ENCODE measurements at places on chromosomes 6 and 20. TPM values are rescaled to one million over a fixed set of nuclear protein-coding genes. Genes with fewer than 3 reads are reported as not detected.

Gene RIPPLY2
- not detected for total RNA-seq

Gene TPBG
- not detected for total RNA-seq

Gene BMP7
- total RNA-seq = not detected

Gene CDH4
- not detected for total RNA-seq

Gene TMC2
- total RNA-seq = not detected

Gene GLP1R
- total RNA-seq = not detected

Gene NTSR1
- not detected for total RNA-seq

Gene PKHD1
- not detected for total RNA-seq

Gene SNRNP48
- total RNA-seq = 22.9 TPM

DNA sequence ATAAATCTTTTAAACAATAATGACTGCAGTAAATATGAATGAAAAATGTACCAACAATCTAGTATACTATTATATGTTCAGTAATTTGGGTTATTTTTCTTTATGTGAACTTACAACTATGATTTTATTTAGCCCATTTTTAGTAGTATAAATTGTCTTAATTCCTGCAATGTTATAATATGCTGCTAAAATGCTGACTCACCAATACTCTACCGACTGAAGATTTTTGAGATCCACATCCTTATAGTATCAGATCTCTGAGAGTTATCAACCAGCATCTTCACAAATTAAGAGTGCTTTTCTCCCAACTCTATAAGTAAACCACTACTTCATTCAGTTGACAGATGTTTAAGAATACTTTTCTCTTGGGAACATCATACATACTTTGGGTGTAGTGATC lies 16.6 kb downstream of the CDC40 start:
- DNase-seq = no peak
- H3K4me1 ChIP-seq = peaks cover 9% of the 10 kb centered on the region
- H3K36me3 ChIP-seq = peaks cover 12% of the 10 kb centered on the region
- H3K27ac ChIP-seq = no peak overlapping the region
- no peak overlapping the region for H3K4me3 ChIP-seq

GRCh38 chr20:19275038-19275629 lies 62.7 kb downstream of the SLC24A3 start:
- H3K36me3 ChIP-seq = no peaks in the 10 kb centered on the region
- H3K27me3 ChIP-seq = no peaks in the 10 kb centered on the region
- DNase-seq = no peak
- H3K27ac ChIP-seq = no peak overlapping the region
- no peaks in the 10 kb centered on the region for H3K4me1 ChIP-seq

- H3K4me1 ChIP-seq = no peaks in the 10 kb centered on the region
- H3K27ac ChIP-seq = no peak overlapping the region
- no peak for DNase-seq
- H3K27me3 ChIP-seq = no peaks in the 10 kb centered on the region
- H3K4me3 ChIP-seq = no peak overlapping the region
Measured at GRCh38 chr20:6829510-6830116, 62.1 kb downstream of the BMP2 start.

- H3K27me3 ChIP-seq = no peaks in the 10 kb centered on the region
- H3K4me3 ChIP-seq = no peak overlapping the region
- no peak for DNase-seq
Measured at GRCh38 chr20:60298647-60299046, 340.4 kb downstream of the CDH26 start.

DNA sequence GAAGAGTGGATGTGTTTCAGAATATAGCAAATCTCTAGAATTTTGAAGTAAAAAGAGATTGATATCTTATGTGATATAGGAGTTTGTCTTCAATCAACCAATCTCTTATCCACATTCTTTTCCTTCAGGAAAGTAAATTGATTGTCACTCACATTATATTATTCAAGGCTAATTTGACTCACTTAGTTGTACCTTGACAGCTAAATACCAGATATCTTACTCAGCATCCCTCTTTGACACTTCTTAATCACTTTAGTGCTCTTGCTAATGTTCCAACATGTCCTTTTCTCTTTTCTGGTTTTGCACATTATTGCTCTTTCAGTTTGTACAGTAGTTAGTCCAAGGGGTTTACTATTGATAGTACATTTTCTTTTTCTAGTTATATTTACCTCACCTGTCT lies 286.9 kb upstream of the PTCHD4 start:
- no peaks in the 10 kb centered on the region for H3K27me3 ChIP-seq
- no peaks in the 10 kb centered on the region for H3K36me3 ChIP-seq
- no peak for DNase-seq
- H3K4me3 ChIP-seq = no peak overlapping the region
- H3K4me1 ChIP-seq = no peaks in the 10 kb centered on the region

GRCh38 chr6:25312034-25312620 lies 33.0 kb downstream of the CARMIL1 start:
- H3K27ac ChIP-seq = no peak overlapping the region
- no peaks in the 10 kb centered on the region for H3K36me3 ChIP-seq
- H3K4me3 ChIP-seq = no peak overlapping the region
- no peaks in the 10 kb centered on the region for H3K27me3 ChIP-seq
- no peak for DNase-seq

DNA sequence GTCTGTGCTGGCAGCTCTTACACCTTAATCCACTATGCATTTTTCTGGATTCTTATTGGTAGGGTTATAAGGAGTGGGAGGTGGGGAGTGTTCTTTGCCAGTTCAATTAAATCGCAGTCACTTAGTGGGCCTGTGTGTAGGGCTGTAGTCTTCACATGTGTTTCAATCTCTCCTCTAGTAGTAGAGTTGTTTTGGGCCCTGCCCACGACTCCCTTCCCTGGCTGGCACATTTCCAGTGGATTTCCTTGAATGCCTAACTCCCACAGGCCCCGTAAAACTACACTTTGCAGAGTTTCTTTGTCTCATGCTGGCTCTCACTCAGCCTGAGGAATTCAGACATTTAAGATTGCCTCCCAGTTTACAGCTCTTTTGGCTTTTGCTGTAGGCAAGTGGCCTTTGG lies 414.0 kb upstream of the OPRM1 start:
- no peaks in the 10 kb centered on the region for H3K36me3 ChIP-seq
- no peaks in the 10 kb centered on the region for H3K27me3 ChIP-seq
- no peak overlapping the region for H3K27ac ChIP-seq
- DNase-seq = no peak
- no peaks in the 10 kb centered on the region for H3K4me1 ChIP-seq
- no peak overlapping the region for H3K4me3 ChIP-seq

DNA sequence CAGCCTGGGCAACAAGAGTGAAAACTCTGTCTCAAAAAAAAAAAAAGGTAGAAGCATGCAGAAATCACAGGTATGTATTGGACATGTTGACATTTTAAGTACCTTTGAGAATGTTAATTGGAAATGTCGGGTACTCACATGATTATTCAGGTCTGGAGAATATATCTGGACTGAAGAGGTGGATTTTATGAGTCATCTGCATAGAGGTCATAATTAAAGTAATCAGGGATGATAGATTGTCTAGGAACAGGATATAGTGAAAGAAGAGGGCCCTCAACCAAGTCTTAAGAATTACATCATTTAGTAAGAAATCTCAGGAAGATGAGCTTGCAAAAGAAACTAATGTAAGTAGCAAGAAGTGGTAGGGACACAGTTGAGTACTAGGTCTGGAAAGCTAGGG lies 212.5 kb downstream of the UTRN start:
- no peaks in the 10 kb centered on the region for H3K27me3 ChIP-seq
- H3K4me3 ChIP-seq = no peak overlapping the region
- H3K36me3 ChIP-seq = peaks cover 57% of the 10 kb centered on the region
- no peaks in the 10 kb centered on the region for H3K4me1 ChIP-seq
- no peak overlapping the region for H3K27ac ChIP-seq

DNA sequence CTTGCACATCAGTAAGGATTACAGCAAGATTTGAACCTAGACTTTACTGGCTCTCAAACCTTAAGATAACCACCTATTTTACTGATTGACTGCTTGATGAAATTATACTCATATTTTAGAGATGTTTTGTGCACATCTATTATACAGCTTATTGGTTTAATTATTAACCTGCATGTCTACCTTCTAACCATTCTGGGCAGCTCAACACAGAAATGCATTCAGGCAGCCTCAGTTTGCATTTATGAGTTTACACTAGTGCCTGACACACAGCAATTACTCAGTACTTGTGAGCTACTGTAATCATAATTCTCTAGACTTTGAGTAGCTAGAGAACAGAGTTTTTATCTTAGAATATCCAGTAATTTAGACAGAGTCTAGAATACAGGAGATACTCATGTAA lies 273.9 kb upstream of the THEMIS start:
- H3K4me1 ChIP-seq = no peaks in the 10 kb centered on the region
- H3K27me3 ChIP-seq = no peaks in the 10 kb centered on the region
- H3K27ac ChIP-seq = no peak overlapping the region
- H3K4me3 ChIP-seq = no peak overlapping the region
- DNase-seq = no peak

- peaks cover 24% of the 10 kb centered on the region for H3K27me3 ChIP-seq
- DNase-seq = no peak
- no peaks in the 10 kb centered on the region for H3K36me3 ChIP-seq
- H3K4me1 ChIP-seq = peaks cover 21% of the 10 kb centered on the region
- no peak overlapping the region for H3K4me3 ChIP-seq
Measured at GRCh38 chr6:41636833-41637193, 1.5 kb upstream of the MDFI start.

GRCh38 chr20:57474816-57475215 lies 50.1 kb downstream of the CTCFL start:
- H3K4me3 ChIP-seq = no peak overlapping the region
- H3K27ac ChIP-seq = no peak overlapping the region
- DNase-seq = peak; percentile 44
- H3K36me3 ChIP-seq = no peaks in the 10 kb centered on the region

GRCh38 chr20:39823224-39823623 lies 861.1 kb downstream of the DHX35 start:
- DNase-seq = no peak
- H3K4me1 ChIP-seq = peaks cover 8% of the 10 kb centered on the region
- no peaks in the 10 kb centered on the region for H3K27me3 ChIP-seq
- H3K36me3 ChIP-seq = no peaks in the 10 kb centered on the region
- H3K4me3 ChIP-seq = no peak overlapping the region
- H3K27ac ChIP-seq = no peak overlapping the region

- no peaks in the 10 kb centered on the region for H3K4me1 ChIP-seq
- H3K4me3 ChIP-seq = no peak overlapping the region
- no peak for DNase-seq
- no peaks in the 10 kb centered on the region for H3K27me3 ChIP-seq
Measured at GRCh38 chr6:160882791-160883279, 108.7 kb upstream of the MAP3K4 start.

GRCh38 chr6:33860006-33860405 lies 56.2 kb upstream of the MLN start:
- H3K27ac ChIP-seq = no peak overlapping the region
- no peak overlapping the region for H3K4me3 ChIP-seq
- no peak for DNase-seq
- peaks cover 30% of the 10 kb centered on the region for H3K4me1 ChIP-seq
- no peaks in the 10 kb centered on the region for H3K36me3 ChIP-seq

- DNase-seq = no peak
- no peaks in the 10 kb centered on the region for H3K27me3 ChIP-seq
- H3K27ac ChIP-seq = no peak overlapping the region
- no peaks in the 10 kb centered on the region for H3K4me1 ChIP-seq
Measured at GRCh38 chr6:56370561-56371211, 123.3 kb upstream of the COL21A1 start.

DNA sequence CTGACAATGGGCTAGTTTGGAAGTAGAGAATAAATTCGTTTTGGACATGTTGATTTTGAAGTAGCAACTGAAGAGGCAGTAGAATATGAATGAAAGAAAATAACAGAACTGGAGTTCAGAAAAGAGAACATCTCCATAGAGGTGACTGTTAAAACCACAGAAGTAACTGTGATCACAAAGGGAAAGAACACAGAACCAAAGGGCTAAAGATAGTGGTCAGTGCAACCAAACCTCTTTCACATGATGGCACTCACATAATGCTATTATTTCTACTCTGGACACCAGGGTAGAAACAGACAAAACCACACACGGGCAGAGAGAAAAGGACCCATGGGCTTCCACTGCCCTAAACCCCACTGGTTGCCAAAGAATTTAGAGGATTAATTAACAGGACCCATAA lies 58.5 kb downstream of the CDK19 start:
- H3K36me3 ChIP-seq = no peaks in the 10 kb centered on the region
- H3K4me1 ChIP-seq = no peaks in the 10 kb centered on the region
- no peak for DNase-seq
- H3K27ac ChIP-seq = no peak overlapping the region
- no peak overlapping the region for H3K4me3 ChIP-seq

DNA sequence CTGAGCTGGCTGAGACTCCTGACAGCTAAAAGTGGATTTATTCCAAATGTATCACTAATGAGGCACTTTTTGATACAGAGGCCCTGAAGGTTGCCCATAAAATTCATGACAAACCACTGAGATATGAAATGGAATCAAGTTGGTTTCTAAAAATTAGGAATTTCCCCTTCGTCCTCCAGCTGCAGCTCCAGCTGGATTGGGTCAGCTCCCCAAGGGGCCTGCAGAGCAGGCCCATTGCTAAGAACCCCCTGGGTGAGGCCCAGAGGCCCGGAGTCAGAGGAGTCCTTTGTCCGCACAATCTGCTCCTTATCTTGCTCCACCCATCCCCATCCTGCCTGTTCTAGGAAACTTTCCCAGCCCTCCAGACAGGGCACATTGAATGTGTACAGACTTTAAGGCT lies 163.5 kb upstream of the TOP1 start:
- H3K27ac ChIP-seq = no peak overlapping the region
- DNase-seq = no peak

DNA sequence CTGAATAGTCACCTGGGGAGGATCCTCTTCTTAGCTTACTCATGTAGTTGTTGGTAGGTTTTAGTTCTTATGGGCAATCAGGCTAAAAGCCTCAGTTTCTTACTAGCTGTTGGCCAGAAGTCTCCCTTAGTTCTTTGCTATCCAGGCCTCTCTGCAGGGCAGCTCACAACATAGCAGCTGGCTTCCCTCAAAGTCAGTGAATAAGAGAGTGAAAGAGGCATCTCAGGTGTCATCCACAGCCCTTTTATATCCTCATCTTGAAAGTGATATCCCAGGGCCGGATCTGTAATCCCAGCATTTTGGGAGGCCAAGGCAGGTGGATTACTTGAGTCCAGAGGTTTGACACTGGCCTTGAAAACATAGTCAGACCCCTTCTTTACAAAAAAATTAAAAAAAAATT lies 42.1 kb upstream of the FOXA2 start:
- H3K4me3 ChIP-seq = no peak overlapping the region
- H3K27ac ChIP-seq = no peak overlapping the region

DNA sequence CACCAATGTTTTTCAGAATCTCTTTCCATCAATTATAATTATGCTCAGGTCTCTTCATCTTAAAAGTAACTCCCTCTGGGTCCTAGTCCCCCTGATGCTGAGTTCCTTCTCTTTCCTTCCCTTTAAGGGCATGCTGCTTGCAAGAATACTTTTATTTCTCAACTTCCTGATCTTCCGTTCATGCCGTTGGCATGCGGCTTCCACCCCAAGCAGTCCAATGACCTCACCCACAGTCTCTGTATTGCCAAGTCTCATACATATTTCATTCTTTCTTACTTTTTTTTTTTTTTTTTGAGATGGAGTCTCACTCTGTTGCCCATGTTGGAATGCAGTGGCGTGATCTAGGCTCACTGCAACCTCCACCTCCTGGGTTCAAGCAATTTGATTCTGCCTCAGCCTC lies 83.5 kb downstream of the NDUFAF5 start:
- peaks cover 3% of the 10 kb centered on the region for H3K27me3 ChIP-seq
- DNase-seq = no peak
- no peaks in the 10 kb centered on the region for H3K36me3 ChIP-seq
- no peaks in the 10 kb centered on the region for H3K4me1 ChIP-seq
- no peak overlapping the region for H3K4me3 ChIP-seq
- H3K27ac ChIP-seq = no peak overlapping the region

Measured in B cell (primary cell).